Activated CD8-positive, alpha-beta T cell treated with anti-CD3 and anti-CD28 coated beads for 36 hours (primary cell): ENCODE measurements at places on chromosomes 2 and 18. TPM values are rescaled to one million over a fixed set of nuclear protein-coding genes. Genes with fewer than 3 reads are reported as not detected.

- DNase-seq, result no peak
Measured at GRCh38 chr2:82790206-82791021, 1668.7 kb downstream of the SUCLG1 start.

GRCh38 chr2:222603501-222603900, 52.4 kb downstream of the FARSB start:
- DNase-seq, result no peak

- DNase-seq, result no peak
Measured at GRCh38 chr18:70822691-70823090, 533.8 kb downstream of the SOCS6 start.

BCL11A gene
- total RNA-seq, result 0.45 TPM
